SJSA1 (cell line): ENCODE measurements at places on chromosomes 3 and 15. TPM values are rescaled to one million over a fixed set of nuclear protein-coding genes. Genes with fewer than 3 reads are reported as not detected.
A peak's percentile ranks its signal among the peaks of the same experiment; 100 is the strongest.

GRCh38 chr3:80898211-80898610, 863.2 kb downstream of the GBE1 start:
- H3K27ac ChIP-seq = no peak overlapping the region
- no peaks in the 10 kb centered on the region for H3K27me3 ChIP-seq
- no peaks in the 10 kb centered on the region for H3K36me3 ChIP-seq
- H3K4me3 ChIP-seq = no peak overlapping the region
- H3K4me1 ChIP-seq = no peaks in the 10 kb centered on the region
- DNase-seq = no peak

DNA sequence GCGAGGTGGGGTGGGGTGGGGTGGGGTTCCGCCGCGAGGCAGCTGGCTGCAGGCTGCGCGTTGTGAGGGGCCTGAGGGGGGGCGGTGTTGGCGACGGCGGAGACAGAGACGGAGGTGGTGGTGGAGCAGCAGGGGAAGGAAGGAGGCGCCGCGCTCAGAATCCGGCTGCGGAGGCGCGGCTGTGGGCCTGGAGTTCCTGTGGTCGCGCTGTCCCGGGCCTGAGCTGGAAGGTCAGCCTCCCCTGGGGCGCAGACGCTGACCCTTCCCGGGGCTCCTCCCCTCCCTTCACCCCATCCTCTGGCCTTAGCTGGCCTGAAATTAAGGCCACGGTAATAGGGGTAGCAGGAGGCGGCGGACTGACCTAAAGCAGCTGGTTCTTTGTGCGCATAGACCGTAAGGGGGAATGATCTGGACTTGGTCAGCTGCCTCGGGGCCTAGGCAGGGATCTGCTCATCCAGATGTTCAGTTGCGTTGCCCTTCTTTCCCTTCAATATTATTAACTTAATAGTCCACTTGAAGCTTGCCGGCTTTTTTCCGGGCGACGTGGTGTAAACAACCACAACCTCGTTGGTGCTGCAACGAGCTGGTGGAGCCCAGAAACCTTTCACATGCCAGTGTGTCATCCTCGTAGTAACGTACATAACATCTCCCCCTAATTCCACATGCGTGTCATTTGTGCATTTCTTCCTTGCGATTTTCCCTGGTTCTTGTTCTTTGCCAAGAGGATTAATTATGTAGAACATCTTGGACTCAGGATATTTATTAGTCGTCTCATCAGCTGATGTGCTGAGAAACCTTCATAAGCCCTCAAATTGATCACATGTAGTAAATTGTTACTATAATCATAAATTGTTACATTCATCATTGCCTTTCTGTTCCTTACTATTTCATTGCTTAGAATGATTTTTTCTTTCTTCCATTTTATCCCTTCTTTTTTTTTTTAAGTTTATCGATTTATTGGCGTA, 626 bp downstream of the SEC62 start:
- peaks cover 23% of the 10 kb centered on the region for H3K36me3 ChIP-seq
- H3K27ac ChIP-seq = peak overlapping the region; percentile 78
- no peaks in the 10 kb centered on the region for H3K27me3 ChIP-seq
- DNase-seq = peak; percentile 48
- H3K4me1 ChIP-seq = peaks cover 10% of the 10 kb centered on the region

DNA sequence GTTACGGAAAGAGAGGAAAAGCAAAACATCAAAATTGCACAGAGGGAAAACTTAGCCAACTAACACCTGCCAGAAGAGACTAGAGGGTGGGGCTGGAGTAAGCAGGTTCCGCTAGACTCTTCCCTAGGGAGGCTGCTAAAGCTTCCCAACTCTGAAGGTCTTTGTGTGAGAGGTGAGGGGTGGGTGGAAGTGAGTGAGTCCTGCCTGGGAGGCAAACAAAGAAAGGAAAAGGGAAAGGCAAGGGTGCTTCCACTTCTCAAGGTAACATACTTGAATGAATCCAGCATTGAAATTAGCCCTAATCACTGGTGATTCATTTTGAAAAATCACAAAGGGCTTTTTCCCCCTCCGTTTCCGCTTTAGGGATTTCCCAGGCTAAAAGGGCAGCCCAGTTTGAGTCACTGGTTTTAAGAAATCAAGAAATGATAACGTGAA, 220.5 kb upstream of the ADAMTS9 start:
- no peak overlapping the region for H3K4me3 ChIP-seq
- DNase-seq = no peak
- no peaks in the 10 kb centered on the region for H3K4me1 ChIP-seq
- no peak overlapping the region for H3K27ac ChIP-seq
- no peaks in the 10 kb centered on the region for H3K36me3 ChIP-seq

GRCh38 chr3:153379516-153379915, 217.5 kb downstream of the RAP2B start:
- peak; percentile 11 for DNase-seq
- no peak overlapping the region for H3K4me3 ChIP-seq
- H3K27ac ChIP-seq = no peak overlapping the region
- no peaks in the 10 kb centered on the region for H3K27me3 ChIP-seq
- H3K36me3 ChIP-seq = no peaks in the 10 kb centered on the region
- H3K4me1 ChIP-seq = no peaks in the 10 kb centered on the region

GRCh38 chr3:186368176-186368575, 6.1 kb upstream of the DGKG start:
- no peaks in the 10 kb centered on the region for H3K36me3 ChIP-seq
- no peak for DNase-seq
- peaks cover 21% of the 10 kb centered on the region; the same call in 1 of the 2 replicates for H3K27me3 ChIP-seq
- no peak overlapping the region for H3K4me3 ChIP-seq
- H3K4me1 ChIP-seq = no peaks in the 10 kb centered on the region

- H3K4me1 ChIP-seq = no peaks in the 10 kb centered on the region; the same call in 1 of the 2 replicates
- H3K36me3 ChIP-seq = no peaks in the 10 kb centered on the region
- no peak for DNase-seq
- H3K4me3 ChIP-seq = no peak overlapping the region
- no peaks in the 10 kb centered on the region for H3K27me3 ChIP-seq
These were observed 38.9 kb downstream of the ACAP2 start for GRCh38 chr3:195403841-195404408.

GRCh38 chr3:46717447-46718231, at the start of gene PRSS50:
Gene PRSS50, minus strand, starts transcription at chr3:46717869. Its CDS starts 45 bp downstream, at chr3:46717824.
- no peak within 1 kb of the TSS for H3K4me3 ChIP-seq
- H3K36me3 ChIP-seq = no peaks in the 10 kb centered on the region
- H3K27me3 ChIP-seq = no peaks in the 10 kb centered on the region

DNA sequence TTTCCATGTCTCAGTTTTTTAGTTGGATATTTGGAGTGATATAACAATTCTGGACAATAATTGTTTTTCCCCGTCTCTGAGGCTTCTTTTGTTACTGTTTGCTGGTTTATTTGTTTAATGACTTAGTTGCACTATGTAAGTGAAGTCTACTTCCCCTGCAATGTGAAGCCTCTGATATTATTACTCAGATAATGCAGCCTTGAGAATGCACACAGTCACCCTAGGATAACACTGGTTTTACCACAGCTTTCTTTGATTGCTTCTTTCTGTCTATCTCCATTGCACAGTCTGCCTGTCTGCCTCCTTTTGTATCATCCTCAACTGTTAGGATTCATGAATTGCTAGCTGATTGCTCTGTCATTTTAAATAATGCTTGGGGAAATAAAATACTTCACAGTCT, 208.7 kb upstream of the ROBO1 start:
- no peak overlapping the region for H3K27ac ChIP-seq
- no peak for DNase-seq
- peaks cover 11% of the 10 kb centered on the region for H3K4me1 ChIP-seq
- no peak overlapping the region for H3K4me3 ChIP-seq
- no peaks in the 10 kb centered on the region for H3K36me3 ChIP-seq

GRCh38 chr3:104206925-104207324, 1159.8 kb upstream of the ALCAM start:
- no peak overlapping the region for H3K27ac ChIP-seq
- no peak for DNase-seq
- H3K27me3 ChIP-seq = no peaks in the 10 kb centered on the region
- no peaks in the 10 kb centered on the region for H3K4me1 ChIP-seq

DNA sequence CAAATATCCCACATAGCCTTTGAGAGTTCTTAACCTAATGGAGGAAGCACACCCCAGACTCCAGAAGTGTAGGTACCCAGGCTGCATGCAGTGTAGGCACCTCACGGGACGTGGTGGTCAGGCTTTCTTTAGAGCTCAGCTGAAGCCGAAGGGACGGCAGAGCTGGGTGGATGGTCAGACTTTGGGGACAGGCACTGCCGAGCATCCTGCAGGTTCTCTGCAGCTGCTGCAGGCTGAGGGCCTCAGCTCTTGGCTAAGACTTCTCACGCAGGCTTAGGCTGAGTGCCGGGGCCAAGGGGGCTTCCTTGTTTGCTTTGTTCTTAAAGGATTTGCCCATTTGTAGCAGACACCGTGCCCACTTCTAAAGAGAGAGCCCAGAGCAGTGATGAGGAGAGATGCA, 177.0 kb downstream of the RAB11A start:
- no peak overlapping the region for H3K4me3 ChIP-seq
- no peaks in the 10 kb centered on the region for H3K36me3 ChIP-seq
- no peak overlapping the region for H3K27ac ChIP-seq
- H3K4me1 ChIP-seq = no peaks in the 10 kb centered on the region
- DNase-seq = no peak
- peaks cover 17% of the 10 kb centered on the region for H3K27me3 ChIP-seq

ST8SIA2 gene
- 3.9 and 5.7 TPM in 2 replicates for total RNA-seq

MNS1 gene
- total RNA-seq = 8.4 and 10.1 TPM in 2 replicates

SLC51A gene
- total RNA-seq = not detected in 2 replicates

SLC15A2 gene
- not detected in 2 replicates for total RNA-seq

RAD51 gene
- 32.3 and 33.3 TPM in 2 replicates for total RNA-seq

GOLGA8J gene
- not detected in 2 replicates for total RNA-seq

AQP9 gene
- not detected in 2 replicates for total RNA-seq

TRPM1 gene
- 0.08 TPM in 1 of 2 replicates, not detected in the other for total RNA-seq

CASR gene
- total RNA-seq = not detected in 2 replicates
